ENCODE measurements at places on chromosomes 13 and 19.

DNA sequence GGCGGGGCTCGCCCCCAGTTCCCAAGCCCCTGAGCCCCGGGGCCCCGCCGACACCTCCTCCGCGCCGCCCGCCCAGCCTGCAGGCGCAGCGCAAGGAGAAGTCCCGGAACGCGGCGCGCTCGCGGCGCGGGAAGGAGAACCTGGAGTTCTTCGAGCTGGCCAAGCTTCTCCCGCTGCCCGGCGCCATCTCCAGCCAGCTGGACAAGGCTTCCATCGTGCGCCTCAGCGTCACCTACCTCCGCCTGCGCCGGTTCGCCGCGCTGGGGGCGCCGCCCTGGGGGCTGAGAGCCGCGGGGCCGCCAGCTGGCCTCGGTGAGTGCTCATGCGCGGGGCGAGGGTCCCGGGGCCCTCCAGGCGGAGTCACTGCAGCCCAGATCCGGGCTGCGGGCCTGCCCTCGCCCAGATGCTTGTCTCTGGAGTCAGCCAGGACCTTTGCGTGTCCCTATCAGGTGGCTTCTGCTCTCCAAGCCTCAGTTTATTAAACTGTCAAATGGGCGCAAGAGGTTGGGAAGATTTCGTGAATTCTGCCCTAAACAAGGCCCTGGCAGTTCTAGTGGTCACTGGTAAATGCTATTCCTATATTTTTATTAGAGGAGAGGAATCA is 2.0 kb downstream of the NPAS1 start:
- no peak for DNase-seq

- DNase-seq, result no peak
These were observed 46.0 kb downstream of the GARRE1 start for GRCh38 chr19:34300380-34300779.

DNA sequence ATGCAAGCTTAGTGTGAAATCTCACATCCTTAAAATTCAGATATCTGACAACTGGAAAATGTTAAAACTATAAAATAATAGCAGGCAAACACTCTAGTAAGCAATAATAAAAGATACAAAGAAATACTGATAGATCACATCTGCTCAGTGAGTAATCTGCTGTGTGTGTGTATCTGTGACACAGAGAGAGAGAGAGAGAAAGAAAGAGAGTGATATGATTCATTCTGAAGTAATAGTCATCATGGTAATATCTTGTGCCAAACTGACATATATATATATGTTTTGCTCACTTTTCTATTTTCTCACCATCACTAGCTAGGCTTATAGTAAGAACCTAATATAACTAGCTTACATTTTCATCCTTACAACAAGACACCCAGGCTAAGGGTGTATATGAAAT is 288.0 kb upstream of the SLITRK6 start:
- no peak for DNase-seq

DNA sequence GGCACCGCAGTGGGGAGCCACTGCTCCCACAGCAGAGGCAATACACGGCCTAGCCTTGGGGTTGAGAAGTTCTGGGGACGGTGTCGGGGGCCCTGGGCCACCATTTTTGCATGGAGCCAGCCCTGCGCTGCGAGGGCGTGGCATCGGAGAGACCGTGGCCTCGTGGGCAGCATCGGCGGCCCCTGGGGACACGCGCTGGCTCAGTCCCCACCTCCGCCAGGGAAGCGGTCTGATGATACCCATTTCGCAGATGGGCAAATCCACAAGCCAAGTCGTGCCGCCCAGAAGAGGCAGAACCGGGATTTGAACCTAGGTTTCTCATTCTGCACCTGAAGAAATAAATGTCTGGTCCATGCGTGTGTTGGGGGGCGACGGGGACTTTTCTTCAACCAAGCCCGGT is 1.2 kb upstream of the UPK1A start:
- no peak for DNase-seq

DNA sequence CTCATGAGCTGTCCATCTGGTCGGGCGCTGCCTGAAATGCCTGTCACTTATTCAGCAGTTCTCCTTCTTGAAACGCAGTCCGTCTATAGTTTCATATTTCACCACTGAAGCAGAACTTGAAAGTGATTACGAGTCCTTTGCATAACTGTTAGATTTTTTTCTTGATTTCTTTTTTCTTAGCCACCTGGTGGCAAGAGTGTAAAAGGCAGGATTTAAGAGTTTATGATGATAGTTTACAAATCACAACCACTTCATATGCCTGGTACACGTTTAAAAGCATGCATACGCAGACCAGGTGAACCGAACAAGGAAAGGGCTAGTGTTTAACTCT is 45.8 kb downstream of the GGACT start:
- peak; percentile 70 for DNase-seq

DNA sequence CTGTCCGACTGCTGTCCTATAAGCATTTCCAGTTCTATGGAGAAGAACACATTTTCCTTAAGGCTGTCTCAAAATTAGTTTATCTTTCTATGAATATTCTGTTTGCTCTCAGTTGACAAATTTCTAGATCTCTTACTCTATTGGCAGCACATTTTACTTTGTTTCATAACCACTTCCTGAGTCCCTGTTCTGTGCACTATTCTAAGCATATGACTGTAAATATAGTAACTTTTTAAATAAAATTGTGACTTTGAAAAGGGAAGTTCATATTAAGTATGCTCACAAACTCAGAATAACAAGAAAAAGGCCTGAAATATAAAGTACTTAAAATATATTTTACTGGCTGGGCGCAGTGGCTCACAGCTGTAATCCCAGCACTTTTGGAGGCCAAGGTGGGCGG is 56.5 kb upstream of the HTR2A start:
- DNase-seq, result no peak

DNA sequence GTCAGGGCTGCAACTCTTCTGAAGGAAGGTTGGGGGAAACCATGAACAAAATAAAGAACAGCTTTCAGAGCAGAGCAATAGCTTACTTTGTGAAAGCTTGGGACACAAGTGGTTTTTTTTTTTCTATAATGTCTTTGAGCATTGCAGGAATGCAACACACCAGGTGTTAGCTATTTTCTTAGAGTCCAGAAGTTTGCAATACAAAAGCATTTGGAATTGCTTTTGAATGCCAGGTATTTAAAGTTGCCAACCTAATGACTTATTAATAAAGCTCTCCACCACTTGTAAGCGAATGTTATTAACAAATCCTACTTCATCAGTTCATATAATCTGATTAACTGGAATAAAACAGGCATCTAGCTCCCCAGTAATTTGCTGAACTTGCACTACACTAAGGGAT is 172.6 kb downstream of the NUFIP1 start:
- no peak for DNase-seq

- no peak for DNase-seq
These were observed 225.9 kb downstream of the OLFM4 start for GRCh38 chr13:53254500-53254899.

- no peak for DNase-seq
These were observed 208.9 kb downstream of the DCT start for GRCh38 chr13:94270556-94270955.

DNA sequence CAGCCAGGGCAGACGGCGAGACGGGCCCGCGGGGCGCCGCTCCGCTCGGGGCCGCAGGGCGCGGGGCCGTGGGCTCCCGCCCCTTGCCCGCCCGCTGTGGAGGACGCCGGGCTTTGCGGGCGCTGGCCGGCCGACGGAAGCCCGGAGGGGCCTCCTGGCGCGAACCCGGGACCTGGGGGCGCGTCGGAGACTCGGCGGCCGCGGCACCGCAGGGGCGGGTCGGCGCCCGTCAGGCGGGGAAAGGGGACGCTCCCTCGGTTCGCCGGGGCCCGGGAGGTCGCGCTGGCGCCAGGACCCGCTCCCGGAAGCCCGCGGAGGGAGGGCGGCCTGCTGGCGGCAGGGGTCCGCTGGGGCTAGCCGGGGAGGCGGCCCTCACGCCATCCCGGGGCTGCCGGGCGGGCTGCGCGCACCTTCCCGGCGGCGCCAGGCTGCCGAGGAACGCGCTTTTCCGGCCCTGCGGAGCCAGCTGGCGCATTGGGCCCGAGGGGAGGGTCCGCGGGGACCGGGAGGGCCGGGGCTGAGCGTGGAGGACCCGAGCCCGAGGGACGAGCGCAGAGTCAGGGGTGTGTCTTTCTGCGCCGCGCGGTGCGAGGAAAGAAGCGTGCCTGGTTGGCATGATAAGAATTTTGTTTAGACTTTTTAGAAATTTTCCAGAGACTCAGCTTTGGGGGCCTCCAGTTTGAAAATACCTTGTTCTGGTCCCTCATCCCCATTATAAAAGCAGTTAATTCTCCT is 511 bp downstream of the GARRE1 start:
- peak; percentile 72 for DNase-seq

All from GM10248 (cell line).